AG04449 (cell line): ENCODE measurements at places on chromosomes 13 and 19.
A peak's percentile ranks its signal among the peaks of the same experiment; 100 is the strongest.

DNA sequence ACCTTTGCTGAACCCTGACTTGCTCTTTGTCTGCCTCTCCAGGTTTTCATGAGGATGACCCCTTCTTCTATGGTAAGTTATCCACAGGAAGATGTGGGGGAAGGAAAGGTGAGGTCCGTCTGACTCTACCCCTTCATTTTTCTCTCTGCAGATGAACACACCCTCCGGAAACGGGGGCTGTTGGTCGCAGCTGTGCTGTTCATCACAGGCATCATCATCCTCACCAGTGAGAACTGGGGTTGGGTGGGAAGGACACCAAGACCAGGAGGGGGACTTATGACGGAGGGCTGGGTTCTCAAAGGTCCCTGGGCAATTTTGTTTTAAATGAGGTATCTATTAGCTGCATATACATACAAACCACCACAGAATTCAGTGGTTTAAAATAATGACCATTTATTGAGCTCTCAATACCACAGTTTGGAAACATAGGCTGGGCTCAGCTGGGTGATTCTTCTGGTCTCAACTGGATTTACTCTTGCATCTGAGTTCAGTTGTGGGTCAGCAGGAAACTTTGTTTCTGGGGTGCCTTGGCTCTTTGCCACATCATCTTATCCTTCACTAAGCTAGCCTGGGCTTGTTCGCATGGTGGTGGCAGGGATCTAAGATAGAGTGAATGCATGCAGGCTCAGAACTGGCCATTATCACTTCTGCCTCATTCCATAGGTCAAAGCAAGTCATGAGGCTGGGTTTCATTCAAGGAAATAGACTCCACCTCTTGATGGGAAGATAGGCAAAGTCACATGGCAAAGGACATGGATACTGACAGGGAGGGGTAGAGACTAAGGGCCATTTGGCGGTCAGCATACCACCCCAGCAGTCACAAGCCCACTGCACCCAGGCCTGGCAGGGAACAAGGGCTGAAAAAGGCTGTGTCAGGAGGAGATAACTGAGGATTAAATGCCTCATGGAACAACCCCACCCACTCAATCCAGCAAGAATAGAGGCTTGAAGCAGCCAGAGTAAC is 11.8 kb downstream of the FXYD5 start:
- DNase-seq, result no peak

- no peak for DNase-seq
These were observed 1.7 kb downstream of the CD320 start for GRCh38 chr19:8306235-8307054.

DNA sequence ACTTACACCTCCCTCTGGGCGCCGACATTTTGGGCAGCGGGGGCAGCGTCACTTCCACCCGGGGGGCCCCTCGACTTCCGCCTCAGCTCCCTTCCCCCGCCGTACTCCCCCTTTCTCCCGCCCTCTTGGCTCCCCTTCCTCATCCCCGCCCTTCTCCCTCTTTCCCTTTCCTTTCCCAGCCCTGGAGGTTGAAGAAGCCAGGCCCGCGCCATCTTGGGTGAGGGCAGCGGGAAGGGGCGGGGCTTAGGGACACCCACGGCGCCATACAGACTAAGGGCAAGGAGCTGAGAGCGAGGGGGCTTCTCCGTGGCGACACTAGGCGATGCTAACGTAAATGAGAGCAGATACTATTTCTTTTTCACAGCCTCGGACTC is at the start of gene FIZ1:
Gene FIZ1 (minus strand): TSS at position 50 of the 374 bp plus-strand sequence. CDS start 1,652 bp downstream, outside the sequence.
- peak; percentile 88 for DNase-seq

- DNase-seq, result no peak
These were observed 616.4 kb downstream of the EFNB2 start for GRCh38 chr13:105918842-105919741.

- no peak for DNase-seq
These were observed 204 bp upstream of the PDX1 start for GRCh38 chr13:27919659-27919933.
